ENCODE measurements at places on chromosomes 16 and 17.
A peak's percentile ranks its signal among the peaks of the same experiment; 100 is the strongest.

DNA sequence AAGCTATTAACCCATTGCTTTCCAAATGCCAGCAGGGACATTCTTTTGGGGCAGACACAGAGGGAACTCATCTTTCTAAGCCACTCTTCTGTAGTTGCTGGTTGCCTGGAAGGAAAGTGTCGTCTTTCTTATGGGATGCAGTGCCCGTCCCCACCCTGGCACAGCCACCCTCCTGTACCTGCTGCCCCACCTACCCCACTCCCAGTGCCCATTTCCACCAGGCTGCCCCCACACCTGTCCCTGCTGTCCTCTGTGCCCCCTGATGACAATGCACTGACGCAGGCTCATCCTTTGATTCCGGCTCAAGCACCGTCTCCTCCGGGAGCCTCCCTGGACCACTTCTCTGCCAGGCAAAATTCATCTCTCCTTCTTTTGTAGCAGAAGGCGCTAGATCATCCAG lies 190.4 kb upstream of the CDH5 start:
- DNase-seq: no peak

- peak; percentile 26 for DNase-seq
Observed at GRCh38 chr16:24771132-24771778, 41.8 kb downstream of the TNRC6A start.

GRCh38 chr16:31141489-31142108 lies 6.1 kb upstream of the PRSS8 start:
- no peak for DNase-seq

- no peak for DNase-seq
Observed at GRCh38 chr17:46986366-46986765, 7.3 kb upstream of the RPRML start.

- DNase-seq: no peak
Observed at GRCh38 chr17:28350271-28350670, 7.1 kb downstream of the POLDIP2 start.

DNA sequence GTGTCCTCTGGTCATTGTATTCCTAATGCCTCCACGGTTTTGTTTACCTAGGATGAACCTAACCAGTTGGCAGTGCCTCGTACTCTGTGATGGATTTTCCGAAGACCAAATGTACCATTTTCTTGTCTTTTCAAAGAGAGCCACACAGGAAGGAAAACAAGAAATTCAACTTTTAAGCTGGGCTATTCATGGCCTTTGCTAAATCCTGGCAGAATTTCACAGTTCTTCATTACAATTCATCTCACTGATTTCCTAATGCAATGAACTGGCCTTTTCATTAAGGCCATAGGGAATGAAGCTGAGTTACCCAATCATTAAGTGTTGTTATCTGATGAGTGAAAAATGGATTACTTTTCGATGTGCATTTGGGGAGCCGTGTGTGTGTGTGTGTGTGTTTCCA lies 7.9 kb upstream of the KCNJ16 start:
- no peak for DNase-seq

- DNase-seq: no peak
Observed at GRCh38 chr17:67187927-67188326, 57.1 kb downstream of the HELZ start.

DNA sequence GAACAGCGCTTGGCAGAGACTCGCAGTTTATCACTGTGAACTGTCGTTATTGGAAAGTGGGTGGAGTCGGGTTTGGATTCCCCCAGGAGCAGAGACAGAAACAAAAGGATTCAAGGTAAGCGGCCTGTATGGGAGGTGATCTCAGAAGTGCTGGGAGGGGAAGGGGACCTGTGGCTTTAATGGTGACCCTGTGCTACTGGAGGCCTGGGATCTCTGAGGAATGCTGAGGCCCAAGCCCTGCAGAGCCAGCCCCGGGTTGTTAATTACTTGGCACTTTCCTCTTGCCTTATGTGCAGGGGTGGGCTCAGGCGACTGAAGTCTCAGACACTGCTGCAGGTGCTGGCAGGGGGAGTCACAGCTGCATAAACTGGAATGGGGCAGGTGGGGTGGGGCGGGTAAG lies 27.4 kb downstream of the IRF8 start:
- no peak for DNase-seq

DNA sequence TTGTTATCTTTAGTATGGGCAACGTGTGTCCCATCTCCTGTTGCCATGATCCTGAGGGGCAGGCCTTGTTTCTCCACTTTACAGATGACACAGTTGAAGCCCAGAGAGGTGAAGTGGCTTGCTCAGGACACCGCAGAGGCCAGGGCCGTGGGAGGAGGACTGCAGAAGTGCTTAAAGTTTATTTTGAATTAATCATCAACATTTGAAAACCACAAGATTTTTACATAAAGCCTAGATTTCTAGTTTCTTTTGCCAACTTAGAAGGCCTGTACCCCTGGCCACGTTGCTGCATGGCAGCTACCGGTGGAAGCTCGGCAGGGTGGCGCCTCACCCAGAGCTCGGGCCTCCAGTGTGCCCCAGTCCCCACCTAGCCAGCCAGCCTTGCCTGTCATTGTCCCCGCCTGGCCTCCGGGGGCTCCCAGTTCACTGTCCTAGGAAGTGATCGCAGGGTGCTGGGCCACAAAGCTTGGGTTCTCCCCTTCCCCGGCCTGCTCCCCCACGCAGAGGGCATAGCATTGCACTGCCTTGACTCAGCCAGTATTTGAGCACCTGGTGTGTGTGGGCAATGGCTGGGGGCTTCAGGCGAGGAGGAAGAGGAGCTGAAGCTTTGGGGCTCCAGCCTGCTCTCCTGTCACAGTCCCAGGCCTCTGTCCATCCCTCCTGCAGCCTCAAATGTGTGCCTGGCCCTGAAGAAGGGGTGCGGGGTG lies 14.8 kb upstream of the ADCY7 start:
- peak; percentile 94 for DNase-seq

DNA sequence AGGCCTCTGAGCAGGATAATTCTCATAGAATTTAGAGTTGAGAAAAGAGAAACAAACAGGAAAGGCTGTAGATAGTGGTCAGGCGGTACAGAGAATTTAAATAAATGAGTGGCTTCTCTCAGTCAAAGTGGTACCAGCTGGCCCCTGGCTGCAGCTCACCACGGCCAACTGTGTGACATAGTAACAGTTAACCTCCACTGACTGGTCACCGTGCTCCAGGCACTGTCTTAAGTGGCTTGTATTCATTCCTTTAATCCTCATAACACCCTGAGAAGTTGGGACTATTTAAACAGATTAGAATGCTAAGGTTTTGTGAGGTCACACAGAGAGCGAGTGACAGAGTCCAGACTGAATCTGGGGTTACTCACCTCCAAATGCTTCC lies 108.9 kb downstream of the GNAO1 start:
- DNase-seq: peak; percentile 6

GRCh38 chr17:72822358-72823023 lies 270.0 kb downstream of the SLC39A11 start:
- DNase-seq: no peak

- no peak for DNase-seq
Observed at GRCh38 chr16:5347561-5347960, 250.0 kb upstream of the EEF2KMT start.

DNA sequence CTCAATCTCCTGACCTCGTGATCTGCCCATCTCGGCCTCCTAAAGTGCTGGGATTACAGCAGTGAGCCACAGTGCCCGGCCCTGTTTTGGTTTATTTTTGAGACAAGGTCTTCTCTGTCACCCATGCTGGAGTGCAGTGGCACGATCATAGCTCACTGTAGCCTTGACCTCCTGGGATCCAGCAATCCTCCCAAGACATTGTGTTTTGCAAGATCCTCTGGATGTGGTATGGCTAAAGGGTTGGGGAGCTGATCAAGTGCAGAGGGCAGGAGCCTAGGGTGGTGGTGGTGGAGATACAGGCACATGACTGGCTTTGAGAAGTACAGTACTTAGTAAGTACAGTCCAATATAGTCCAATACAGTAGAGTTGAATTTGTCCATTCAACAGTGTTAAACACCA lies 16.6 kb upstream of the TNS4 start:
- no peak for DNase-seq

- DNase-seq: no peak
Observed at GRCh38 chr17:46169913-46170638, 23.2 kb downstream of the KANSL1 start.
